Stimulated activated CD8-positive, alpha-beta memory T cell treated with anti-CD3 and anti-CD28 coated beads, Interleukin-7, amount 100 ng/mL, for 24 hours (primary cell): ENCODE measurements at places on chromosomes 13 and 19.

GRCh38 chr19:53958168-53958571 lies 4.6 kb upstream of the CACNG8 start:
- no peak for DNase-seq

- DNase-seq = no peak
Measured at GRCh38 chr13:87674247-87674738, 3.1 kb downstream of the SLITRK5 start.

DNA sequence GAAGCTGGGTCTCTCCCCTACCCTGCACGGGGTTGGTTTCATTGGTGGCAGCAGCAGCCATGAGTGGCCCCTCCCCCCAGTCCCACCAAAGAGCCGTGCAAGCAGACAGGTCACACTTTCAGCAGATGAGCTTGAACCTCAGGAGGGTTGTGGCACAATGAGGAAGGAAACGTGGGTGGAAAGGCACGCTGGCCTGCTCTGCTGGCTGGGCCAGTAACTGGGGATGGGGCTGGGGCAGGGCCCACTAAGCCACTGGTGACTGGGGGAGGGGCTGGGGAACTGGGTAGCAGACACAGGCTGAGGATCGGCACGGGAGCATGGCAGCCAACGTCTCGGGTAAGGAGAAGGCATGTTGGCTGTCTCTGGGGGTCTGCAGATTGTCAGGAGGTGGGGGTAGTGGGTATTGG lies at the start of gene P2RY11:
Gene P2RY11, plus strand, starts transcription at position 289 of the 407 bp plus-strand sequence. Its CDS starts 29 bp downstream, at position 318.
- no peak for DNase-seq

GRCh38 chr13:88144580-88144979 lies 473.4 kb downstream of the SLITRK5 start:
- no peak for DNase-seq
